GM12865 (cell line): ENCODE measurements at places on chromosomes 13 and 19.

DNA sequence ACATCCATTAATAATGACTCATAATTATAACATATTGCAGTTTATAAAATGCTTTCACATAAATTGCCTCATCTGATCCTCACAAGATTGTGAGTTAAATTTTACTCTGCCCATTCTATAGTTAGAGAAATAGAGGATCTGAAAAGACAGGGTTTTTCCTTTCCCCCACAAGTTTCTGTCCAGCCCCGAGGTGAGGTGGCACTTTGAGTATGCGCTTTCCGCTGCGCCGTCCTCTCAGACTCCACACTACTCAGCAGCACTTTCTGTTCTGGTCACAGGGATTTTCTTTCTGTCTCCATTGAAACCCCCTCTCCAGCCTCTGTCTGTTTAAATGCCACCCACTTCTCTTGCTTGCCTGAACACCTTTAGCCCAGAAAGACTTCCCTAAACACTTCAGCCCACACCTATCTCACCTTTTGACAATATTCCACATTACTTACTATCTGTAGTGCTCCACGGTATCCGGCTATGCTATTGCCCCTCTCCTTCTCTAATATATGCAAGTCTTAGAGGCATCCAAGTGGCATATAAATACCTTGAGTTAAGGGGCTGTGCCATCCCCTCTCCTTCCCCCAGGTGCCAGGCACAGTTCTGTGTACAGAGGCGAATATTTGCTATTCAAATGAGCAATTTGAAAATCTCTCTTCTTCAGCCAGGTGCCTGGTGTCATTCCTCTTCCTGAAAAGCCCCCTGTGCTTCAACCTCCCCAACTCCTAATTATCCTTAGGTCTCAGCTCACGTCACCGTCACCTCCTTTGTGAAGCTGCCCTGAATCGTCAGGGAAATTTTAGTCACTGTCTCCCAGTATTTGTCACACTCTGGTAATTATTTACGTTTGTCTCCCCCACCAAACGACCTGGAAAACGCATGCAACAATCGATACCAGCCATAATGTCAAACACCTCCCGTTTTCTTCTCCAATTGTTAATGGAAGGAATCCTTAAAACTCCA is 268.7 kb downstream of the NHLRC3 start:
- DNase-seq = peak; percentile 86

DNA sequence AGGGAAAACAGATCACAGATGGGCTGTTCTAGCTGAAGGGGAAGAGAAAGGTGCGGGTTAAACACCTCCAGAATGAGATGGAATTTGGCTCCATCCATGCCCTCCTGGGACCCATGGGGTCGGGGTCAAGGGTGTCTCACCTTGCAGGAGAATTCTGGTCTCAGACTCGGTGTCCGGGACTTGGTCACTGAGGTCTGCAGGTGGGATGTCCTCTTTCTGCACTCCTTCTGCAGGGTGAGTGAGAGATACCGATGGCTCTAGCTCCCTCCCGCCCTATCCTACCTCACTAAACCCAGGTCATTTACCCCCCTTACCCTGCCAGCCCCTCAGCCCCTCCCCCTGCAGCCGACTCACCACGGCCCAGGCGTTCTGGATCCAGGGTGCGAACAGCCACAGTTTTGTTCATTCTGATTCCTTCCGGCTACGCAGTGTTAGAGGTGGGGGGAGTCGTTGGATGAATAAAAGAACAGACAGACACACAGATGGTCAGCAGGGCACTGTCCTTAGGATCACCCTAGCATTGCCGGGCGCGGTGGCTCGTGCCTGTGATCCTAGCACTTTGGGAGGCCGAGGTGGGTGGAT is 24.1 kb downstream of the C3 start:
- no peak for DNase-seq

DNA sequence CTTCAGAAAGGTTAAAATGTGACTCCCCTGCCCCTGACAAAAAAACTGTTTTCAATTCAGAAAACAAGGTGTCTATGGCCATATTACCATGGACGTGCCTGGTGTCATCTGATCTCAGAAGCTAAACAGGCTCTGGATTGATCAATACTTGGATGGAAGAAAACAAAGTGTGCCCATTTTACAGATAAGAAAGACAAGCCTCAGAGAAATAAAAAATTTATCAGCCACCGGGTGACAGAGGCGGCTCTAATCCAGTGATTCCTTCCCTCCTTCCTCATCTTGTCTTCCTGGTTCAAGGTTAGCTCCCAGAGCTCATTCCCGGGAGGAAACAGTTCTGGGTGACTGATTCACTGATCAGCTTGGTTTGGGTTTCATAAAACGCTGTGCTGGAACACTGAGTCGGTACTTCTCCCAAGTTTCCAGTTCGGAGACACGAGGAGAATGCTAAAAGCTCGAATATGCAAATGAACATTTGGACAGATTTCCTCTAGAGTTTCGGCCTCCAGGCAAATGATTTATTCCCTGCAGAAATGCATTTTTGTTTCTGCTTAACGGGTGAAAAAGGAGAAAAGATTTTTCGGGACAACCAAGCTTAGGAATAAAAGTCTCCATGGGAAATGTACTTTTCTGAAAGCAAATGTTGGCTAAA is 211.2 kb downstream of the UQCRFS1 start:
- DNase-seq = no peak

- DNase-seq = no peak
Observed at GRCh38 chr13:110894086-110894485, 20.8 kb downstream of the ANKRD10 start.

DNA sequence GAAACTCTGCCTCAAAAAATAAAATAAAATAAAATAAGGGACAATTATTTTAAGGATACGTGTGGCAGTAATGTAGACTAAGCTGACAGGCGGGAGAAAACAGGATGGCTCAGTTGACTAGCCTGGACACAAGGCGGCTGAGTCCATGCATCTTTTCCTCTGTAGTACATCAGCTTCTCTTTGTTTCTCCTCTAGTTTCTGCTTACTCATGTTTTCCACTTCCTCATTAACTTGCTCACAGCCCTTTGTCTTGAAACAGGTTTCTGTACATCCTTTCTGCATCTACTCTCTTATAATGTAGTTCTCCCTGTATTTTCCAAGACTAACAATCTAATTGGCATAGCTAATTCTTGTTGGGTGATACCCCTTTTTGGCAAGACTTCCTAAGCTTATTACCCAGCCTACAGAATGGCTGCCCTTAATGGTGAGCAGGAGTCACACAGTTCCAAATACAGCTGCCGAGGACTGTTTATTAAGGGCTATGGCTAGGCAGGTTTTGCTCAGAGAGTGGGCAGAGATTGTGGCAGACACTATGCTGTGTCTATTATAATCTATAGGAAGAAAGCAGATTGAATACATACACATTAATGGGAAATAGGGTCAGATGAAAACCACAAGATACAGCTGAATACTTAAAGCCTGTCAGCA is 58.7 kb upstream of the KLF5 start:
- DNase-seq = peak; percentile 15

DNA sequence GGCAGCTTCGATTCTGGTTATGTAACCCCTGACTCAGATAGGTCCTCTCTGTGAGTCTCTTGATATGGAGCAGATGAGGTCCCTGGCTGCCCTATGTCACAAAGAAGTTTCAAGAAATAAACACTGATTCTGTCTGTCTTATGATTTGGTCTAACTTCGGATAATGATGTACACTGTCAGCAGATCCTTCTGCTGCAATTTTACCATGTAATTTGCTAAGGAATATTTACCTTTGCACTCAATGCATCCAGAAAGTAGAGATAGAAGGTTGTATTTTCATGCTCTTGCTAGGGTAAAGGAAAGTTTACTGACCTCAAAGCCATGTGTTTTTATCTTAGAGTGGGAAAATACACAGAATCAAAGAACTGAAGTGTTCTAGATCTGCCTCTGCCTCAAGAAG is 98.2 kb downstream of the KLF5 start:
- DNase-seq = no peak

DNA sequence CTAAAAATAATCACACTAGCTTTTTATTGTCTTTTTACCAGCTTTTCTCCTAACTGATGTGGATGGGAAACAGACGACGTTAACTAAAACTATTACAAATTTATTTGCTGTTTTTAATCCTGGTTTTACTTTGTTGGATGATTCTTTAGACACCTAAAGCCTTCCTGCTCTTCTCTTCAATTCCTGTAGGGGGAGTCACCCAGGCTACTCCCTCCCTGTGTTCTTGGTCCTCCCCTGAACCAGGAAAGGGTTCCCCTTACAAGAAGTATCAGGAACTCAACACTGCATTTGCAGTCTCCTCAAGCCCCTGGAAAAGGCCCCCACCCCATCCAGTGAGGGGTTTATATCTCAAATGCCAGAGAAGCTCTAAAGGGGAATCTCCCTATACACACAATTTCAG is 206.1 kb downstream of the SUCLA2 start:
- DNase-seq = peak; percentile 2

GRCh38 chr13:29868581-29868980 is 18.2 kb upstream of the UBL3 start:
- DNase-seq = no peak

DNA sequence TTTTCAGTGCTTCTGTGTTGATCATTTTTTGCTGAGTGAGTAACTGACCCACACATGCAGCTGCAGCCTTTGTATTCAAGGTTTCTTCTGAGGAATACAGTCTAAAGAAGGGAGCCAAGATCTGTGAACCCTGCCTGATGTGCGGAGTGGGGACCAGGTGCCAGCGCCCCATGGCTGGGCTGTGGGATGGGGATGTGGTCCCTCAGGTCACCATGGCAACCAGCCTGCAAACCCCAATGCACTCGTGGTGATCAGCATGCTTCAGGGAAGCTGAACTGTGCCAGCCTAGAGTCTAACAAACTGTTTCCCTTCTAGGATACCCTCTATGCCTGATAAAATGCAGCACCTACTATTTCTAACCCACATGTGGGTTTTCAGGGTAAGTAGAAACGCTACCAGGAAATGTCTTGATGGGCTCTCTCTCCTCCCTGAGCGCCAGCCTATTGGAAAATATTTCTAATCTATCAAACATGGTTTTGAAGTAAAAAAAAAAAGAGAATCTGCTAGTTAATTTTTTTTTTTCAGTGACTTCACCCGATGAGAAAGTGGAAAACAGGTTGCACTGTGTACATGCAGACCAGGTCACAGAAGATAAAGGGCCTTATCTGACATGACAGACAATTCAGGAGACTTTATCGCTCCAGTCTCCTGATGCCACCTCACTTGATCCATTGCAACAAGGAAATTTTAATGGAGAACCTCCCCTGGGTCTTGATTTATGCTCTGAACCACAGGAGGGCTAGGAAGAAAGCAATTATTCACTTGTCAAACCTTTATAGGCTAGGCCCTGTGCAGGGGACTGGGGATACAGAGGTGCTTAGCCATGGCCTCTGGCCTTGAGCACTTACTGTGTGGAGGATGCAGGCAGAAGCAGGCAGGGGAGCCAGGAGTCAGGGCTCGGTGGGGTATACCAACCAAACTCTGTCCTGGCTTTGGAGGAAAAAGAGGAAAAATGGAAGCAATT is 51.1 kb downstream of the RASL11A start:
- no peak for DNase-seq

DNA sequence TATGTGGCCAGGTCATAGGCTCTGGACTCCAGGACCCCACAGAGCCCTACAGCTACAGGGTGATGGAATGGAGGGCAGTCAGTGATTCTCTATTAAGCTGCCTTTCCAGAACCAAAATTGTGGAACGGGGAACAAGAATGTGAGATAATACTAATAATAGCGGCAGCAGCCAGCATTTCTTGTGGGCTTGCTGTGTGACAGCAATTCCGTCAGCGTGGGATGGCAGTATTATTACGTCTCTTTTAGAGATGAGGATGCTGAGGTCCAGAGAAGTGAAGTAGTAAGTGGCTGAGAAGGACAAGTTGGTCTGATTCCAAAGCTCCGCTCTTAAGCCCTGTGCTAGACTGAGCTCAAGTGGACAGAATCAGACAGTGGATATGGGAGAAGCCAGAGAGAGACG is 24.4 kb downstream of the GRIK5 start:
- DNase-seq = no peak

GRCh38 chr13:102020611-102021216 is 381.1 kb downstream of the FGF14 start:
- DNase-seq = no peak

GRCh38 chr19:44712864-44713515 is 14.0 kb downstream of the CEACAM16 start:
- peak; percentile 43 for DNase-seq

- DNase-seq = no peak
Observed at GRCh38 chr13:32745509-32745908, 159.3 kb downstream of the PDS5B start.

- no peak for DNase-seq
Observed at GRCh38 chr19:55676383-55676782, 1.4 kb downstream of the EPN1 start.

GRCh38 chr13:27128825-27129627 is 42.6 kb downstream of the USP12 start:
- no peak for DNase-seq

DNA sequence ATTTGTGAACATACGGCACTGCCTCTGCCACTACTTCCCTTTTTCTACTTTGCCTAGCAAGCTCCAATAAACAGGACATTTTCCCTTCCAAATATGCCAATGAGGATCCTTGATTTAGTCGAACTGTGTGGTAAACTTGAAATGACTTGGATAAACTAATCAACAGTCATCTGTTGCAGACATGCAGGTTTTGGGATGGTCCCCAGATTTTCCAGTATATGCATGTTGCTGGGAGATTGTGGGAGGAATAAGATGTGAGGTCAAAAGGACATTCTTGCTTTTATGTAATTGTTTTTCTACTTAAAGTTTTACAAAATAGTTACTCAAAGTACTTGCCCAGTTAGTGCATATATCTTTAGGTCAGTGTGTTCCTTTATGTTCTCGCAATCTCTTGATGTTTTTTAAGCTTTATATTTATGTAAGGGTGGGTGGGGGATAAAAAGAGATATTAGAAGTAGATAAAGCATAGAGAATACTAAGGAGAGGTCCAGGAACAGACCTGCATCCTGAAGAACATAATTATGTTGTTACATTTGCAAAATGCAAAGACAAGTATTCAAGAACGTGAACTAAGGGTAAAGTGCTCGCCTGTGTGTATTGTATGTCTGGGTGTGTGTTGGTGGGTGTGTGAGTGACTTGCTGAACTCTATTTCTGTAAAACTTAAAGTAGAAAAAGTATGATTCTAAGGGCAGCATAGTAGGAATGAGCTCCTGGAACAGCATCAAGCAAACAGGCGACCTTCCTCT is 88.4 kb upstream of the OXGR1 start:
- DNase-seq = no peak

DNA sequence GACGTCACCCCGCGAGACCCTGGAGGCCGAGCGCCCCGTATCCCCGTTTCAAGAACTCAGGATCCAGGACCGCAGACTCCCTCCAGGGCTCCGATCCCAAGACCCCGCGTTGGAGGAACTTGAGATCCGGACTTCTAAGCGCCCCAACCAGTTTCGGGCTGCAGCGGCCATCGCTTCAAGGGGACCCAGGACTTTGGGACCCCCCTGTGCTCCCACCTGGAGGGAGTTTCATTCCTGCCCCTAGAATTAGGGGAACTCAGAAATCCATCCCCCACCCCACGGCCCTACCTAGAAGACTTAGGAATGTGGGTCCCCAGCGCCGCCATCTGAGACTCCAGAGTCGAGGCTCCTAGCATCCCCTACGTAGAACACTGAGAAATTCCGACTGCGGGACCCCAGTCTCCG is 400 bp downstream of the PLEKHG2 start:
- no peak for DNase-seq

DNA sequence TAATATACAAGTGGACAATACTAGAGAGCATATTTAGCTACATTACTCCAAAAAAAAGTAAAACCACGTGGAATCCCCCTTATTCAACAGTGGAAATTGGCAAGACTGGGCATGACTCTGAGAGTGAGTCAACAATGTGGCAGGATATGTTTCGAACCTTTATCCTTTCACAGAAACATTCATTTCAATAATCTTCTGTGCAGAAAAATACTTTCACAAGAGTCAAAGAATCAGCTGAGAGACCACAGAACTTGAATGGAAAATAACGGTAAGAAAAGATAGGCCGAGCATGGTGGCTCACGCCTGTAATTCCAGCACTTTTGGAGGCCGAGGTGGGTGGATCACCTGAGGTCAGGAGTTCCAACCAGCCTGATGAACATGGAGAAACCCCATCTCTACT is 25.1 kb upstream of the CD70 start:
- DNase-seq = peak; percentile 83
